ENCODE measurements at places on chromosomes 7 and 10. TPM values are rescaled to one million over a fixed set of nuclear protein-coding genes. Genes with fewer than 3 reads are reported as not detected.

DPYSL4 gene
- 19.9 TPM for total RNA-seq

AASS gene
- total RNA-seq, result 1.8 TPM

AMPH gene
- total RNA-seq, result not detected

LRRN3 gene
- 93.6 TPM for total RNA-seq

DNA sequence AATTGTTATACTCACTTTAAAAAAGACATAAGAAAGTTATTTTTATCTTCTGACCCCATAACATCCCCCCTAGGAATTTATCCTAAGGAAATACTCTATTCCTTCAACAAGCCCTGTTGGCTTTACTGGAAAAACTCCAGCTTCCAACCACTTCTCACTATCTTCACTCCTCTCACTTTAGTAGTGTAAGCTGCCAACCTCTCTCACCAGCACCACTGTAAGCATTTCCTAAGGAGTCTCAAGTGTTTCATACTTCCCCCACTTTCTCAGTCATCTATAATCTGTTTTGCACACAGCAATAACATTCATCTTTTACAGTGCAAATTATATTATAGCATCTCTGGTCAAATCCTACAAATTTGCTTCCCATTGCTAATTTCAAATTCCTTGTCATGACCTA lies 45.8 kb downstream of the GPR85 start:
- no peak for DNase-seq

- DNase-seq, result no peak
Measured at GRCh38 chr7:29038463-29038862, 80.3 kb upstream of the TRIL start.

- DNase-seq, result no peak
Measured at GRCh38 chr7:85018498-85018897, 168.4 kb downstream of the SEMA3D start.

- DNase-seq, result no peak
Measured at GRCh38 chr10:113491967-113492565, 60.8 kb upstream of the HABP2 start.

DNA sequence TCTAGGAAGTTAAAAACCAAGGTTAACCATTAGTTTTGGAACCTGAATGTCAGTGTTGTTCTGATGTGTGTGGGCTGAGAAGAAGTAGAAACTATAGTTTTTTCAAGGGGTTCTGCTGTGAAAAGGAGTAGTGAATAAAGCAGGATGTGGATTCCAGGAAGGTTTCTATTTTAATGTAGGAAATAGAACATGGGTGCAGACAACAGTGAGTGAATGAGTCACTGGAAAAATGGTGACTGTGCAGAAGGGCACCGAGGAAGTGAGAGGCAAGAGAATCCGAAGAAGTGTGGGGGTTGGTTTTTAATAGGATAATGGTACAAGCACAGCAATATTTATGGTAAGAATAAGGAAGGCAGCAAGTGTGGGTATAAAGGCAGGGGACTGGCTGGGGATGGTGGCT lies 120.4 kb downstream of the ARHGAP21 start:
- DNase-seq, result no peak

Measured in activated naive CD8-positive, alpha-beta T cell treated with anti-CD3 and anti-CD28 coated beads for 36 hours (primary cell).